ENCODE measurements at places on chromosomes 1 and 21. TPM values are rescaled to one million over a fixed set of nuclear protein-coding genes. Genes with fewer than 3 reads are reported as not detected.

The NCAM2 gene
- not detected for polyA plus RNA-seq

- H3K4me1 ChIP-seq = peaks cover 26% of the 10 kb centered on the region
- H3K27ac ChIP-seq = no peak overlapping the region
- DNase-seq = no peak
- no peaks in the 10 kb centered on the region for H3K36me3 ChIP-seq
Observed at GRCh38 chr1:236141447-236142252, 689 bp upstream of the GPR137B start.

GRCh38 chr1:235984041-235984825 is 80.7 kb downstream of the NID1 start:
- no peaks in the 10 kb centered on the region for H3K4me1 ChIP-seq
- no peaks in the 10 kb centered on the region for H3K36me3 ChIP-seq
- H3K4me3 ChIP-seq = no peak overlapping the region
- DNase-seq = no peak

DNA sequence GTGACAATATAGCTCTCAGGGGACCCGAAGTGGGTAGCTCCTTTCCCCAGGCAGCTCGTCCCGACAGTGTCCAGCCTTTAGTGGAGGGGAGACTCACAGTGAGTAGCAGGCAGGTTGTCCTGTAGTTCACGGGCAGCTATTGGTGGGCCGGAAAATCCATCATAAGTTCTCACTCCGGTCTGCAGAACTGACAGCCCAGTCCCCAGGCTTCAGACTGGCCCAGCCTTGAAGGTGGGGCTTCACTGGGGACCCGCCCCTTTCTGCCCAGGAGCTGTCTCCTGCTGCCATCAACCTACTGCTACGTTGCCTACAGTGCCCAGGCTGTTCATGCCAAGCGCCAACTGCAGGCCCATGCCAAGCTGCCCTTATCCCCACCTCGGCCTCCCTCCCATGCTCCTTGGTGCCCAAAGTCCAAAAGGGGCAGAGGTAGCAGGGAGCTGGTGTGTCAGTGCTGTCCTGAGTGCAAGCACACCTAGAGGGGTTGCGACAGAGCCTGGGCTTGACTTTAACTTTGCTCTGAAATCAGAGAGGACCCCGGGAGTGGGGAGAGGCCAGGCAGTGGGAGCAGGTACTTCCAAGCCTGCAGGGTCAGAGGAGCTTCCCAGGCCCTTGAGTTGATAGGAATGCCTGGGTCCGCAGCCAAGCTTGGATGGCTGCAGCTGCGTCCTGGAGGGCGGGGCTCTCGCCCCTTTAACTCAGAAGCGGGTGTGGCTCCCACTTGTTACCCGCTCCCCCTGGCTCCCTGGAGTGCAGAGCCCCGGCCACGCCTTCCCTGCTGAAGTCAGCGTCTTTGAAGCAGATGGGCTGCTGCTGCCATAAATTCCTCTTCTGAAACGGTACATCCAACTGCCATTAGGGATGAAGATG is 1144.3 kb upstream of the NCAM2 start:
- DNase-seq = no peak
- no peaks in the 10 kb centered on the region for H3K27me3 ChIP-seq
- no peaks in the 10 kb centered on the region for H3K36me3 ChIP-seq
- no peaks in the 10 kb centered on the region for H3K4me1 ChIP-seq
- H3K4me3 ChIP-seq = no peak overlapping the region

- DNase-seq = no peak
- no peaks in the 10 kb centered on the region for H3K36me3 ChIP-seq
- H3K27me3 ChIP-seq = no peaks in the 10 kb centered on the region
- no peak overlapping the region for H3K27ac ChIP-seq
- no peaks in the 10 kb centered on the region for H3K4me1 ChIP-seq
- no peak overlapping the region for H3K4me3 ChIP-seq
Observed at GRCh38 chr1:29945426-29945825, 709.1 kb downstream of the PTPRU start.

The TOR3A gene
- 43.8 TPM for polyA plus RNA-seq

The DIO1 gene
- polyA plus RNA-seq = not detected

- H3K27me3 ChIP-seq = no peaks in the 10 kb centered on the region
- no peak overlapping the region for H3K4me3 ChIP-seq
- no peaks in the 10 kb centered on the region for H3K36me3 ChIP-seq
- H3K4me1 ChIP-seq = no peaks in the 10 kb centered on the region
- DNase-seq = no peak
Observed at GRCh38 chr1:119773711-119774241, 5.1 kb upstream of the HMGCS2 start.

GRCh38 chr1:197614916-197615692 is 160.2 kb downstream of the DENND1B start:
- H3K36me3 ChIP-seq = no peaks in the 10 kb centered on the region
- no peak overlapping the region for H3K4me3 ChIP-seq

The KCNJ15 gene
- not detected for polyA plus RNA-seq

GRCh38 chr1:245085508-245086095 is 69.2 kb upstream of the KIF26B start:
- H3K27ac ChIP-seq = no peak overlapping the region
- no peak overlapping the region for H3K4me3 ChIP-seq
- no peaks in the 10 kb centered on the region for H3K27me3 ChIP-seq
- no peak for DNase-seq
- no peaks in the 10 kb centered on the region for H3K4me1 ChIP-seq
- H3K36me3 ChIP-seq = no peaks in the 10 kb centered on the region

Data from CD8-positive, alpha-beta memory T cell (primary cell).